HS-27A (cell line): ENCODE measurements at places on chromosomes 6 and 20.

DNA sequence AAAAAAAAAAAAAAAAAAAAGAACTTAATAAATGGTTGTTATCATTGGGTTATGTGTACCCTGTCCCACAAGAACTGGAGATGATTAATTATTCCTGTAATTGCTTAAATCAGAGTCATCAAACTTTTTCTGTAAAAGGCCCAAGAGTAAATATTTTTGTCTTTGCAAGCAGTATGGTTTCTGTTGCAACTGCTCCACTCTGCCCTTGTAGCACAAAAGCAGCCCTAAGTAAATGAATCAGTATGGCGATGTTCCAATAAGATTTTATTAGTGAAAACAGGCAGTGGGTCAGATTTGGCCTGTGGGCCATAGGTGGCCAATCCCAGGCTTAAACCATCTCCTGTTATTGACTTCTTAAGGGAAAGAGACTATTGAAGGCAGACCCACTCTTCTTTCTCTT is 252.7 kb downstream of the TSHZ2 start:
- no peak for DNase-seq

GRCh38 chr6:11262242-11262641 is 29.8 kb upstream of the NEDD9 start:
- DNase-seq: no peak

DNA sequence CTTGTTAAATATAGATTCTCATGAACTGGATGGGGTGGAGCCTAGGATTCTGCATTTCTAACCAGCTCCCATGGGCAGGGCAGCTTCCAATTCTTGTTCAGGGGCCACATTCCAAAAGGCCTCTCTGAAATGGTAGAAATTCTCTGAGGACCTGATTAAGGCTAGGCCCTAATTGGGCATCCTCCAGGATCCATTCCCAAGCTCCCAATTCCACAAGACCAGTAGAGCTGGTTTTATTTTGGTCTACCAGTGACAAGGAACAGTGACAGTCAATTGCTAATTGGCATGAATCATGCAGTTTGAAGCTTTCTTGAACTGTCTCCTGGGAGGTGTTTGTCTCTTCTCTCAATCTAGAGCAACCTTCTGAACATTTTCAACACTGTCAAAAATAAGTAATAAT is 3.0 kb downstream of the THBD start:
- DNase-seq: no peak

DNA sequence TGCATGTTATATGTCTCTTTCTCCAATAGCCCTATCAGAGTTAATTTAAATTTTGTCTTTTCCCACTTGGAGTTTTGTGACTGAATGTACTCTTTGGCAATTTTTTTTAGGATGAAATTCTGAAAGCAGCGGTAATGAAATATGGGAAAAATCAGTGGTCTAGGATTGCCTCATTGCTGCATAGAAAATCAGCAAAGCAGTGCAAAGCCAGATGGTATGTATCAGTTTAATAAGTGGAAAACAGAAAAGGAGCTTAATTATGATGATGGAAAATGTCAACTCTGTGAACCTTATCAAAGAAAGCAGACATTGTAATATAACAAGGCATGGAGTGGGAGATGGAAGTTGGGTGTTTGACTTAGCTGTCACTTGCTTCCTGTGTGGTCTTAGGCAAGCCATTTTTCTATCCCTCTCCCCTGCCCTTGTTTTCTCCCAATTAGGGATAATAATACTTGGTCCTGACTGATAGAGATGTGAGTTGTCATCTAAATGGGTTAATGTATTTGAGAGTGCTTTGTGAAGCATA is 2.7 kb downstream of the CDC5L start:
- DNase-seq: no peak

DNA sequence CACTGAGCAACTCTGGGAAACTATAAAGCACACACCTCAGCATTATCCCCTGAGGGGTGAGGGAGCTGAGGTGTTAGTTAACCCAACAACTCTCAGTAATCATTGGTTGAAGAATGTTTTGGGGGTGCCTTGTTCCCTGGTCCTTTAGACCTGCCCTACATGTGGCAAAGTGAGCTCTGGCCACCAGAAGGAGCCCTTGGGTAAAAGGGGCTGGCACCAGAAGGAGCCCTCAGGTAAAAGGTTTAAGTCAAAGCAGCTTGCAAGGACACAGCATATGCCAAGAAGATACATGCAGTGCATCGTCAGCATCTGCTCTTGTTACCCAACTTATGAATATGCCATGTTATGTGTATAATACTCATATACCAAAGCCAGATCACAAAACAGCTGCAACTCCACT is 1081.7 kb downstream of the KIF16B start:
- DNase-seq: no peak

DNA sequence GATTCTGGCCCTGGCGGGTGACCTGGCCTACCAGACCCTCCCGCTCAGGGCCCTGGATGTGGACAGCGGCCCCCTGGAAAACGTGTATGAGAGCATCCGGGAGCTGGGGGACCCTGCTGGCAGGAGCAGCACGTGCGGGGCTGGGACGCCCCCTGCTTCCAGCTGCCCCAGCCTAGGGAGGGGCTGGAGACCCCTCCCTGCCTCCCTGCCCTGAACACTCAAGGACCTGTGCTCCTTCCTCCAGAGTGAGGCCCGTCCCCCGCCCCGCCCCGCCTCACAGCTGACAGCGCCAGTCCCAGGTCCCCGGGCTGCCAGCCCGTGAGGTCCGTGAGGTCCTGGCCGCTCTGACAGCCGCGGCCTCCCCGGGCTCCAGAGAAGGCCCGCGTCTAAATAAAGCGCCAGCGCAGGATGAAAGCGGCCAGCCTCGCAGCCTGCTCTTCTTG is 868 bp upstream of the SLC2A4RG start:
- DNase-seq: no peak

DNA sequence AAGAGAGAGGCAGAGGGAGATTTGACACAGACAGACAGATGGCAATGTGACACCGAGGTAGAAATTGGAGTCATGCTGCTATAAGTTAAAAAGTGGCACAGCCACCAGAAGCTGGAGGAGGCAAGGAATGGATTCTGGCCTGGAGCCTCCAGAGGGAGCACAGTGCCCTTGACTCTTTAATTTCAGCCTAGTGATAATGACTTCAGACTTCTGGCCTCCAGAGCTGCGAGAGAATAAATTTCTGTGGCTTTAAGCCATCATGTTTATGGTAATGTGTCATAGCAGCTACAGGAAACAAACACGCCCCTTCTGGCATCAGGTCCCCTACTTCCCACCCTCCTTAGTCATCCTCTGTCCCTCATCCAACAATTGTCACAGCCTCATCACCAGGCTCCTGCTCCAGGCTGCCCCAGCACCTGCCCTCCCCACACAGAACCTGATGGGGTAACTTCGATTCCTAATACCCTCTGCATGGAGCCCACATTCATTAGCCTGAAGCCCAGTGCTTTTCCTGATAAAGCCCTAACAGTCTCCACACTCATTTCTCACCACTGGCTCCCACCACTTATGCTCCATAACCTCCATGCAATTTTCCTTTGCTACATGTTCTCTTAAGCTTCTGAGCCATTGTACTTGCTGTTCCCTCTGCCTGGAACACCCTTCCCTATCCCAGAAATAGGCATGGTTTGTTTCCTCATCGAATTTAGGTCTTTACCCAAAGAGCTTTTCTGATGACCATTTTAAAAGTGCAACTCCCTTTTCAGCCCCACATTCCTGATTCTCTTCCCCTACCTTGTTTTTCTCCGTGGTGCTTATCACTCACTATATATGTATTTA is 69.7 kb upstream of the TOX2 start:
- peak; percentile 56 for DNase-seq

GRCh38 chr6:129481706-129482105 is 228.3 kb downstream of the ARHGAP18 start:
- DNase-seq: no peak

GRCh38 chr6:149962461-149963211 is 1.1 kb upstream of the ULBP1 start:
- DNase-seq: no peak

DNA sequence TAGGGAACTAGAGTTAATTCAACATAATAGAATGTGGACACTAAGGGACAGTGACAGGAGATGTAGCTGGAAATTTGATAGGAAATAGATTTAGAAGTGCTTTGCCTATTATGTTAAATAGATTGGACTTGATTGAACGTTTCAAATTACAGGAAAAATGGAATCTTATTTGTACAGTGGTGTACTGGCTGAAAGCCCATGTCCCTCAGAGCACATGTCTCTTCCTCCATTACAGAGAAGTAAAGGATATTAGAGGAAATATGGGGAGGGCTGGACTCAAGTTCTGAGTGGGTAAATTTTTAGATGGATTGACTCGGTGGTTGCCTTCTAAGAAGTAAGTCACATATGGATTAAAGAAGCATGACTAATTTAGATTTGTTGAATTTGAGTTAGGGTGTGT is 11.4 kb downstream of the PKIB start:
- no peak for DNase-seq

- DNase-seq: no peak
Measured at GRCh38 chr6:126072834-126073233, 86.5 kb downstream of the TRMT11 start.

DNA sequence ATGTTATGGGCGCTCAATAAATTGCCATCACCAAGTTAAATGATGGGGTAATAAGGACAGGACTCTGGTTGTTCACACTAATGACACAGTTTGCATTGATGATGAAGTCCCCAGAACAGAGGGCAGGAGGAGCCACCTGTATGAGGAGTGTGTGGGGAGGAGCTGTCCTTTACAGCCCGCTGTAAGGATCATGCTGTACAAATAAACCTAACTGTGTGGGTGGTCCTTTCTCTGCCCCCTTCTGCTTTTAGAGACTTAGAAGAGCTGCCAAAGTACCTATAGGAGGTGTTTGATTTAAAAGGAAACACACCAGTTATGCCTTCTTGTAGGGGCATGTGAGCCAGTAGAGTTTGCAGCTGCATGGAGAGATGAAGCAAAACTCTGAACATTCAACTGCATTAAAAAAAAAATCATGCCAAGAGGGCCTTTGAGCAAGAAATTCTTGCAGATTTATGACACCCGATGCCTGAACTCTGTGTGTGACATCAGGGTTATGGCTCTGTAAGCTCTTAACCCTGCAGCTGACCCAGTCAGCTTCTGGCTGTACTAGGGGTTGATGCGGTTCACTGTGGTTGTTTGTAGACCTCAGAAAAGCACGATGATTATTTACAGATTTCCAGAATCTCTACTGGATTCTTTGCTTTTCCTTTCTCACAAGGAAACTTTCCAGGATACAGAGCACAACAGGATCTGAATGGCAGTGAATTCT is 67.4 kb downstream of the UST start:
- no peak for DNase-seq

- no peak for DNase-seq
Measured at GRCh38 chr6:39178804-39179203, 50.5 kb downstream of the KCNK5 start.

- DNase-seq: no peak
Measured at GRCh38 chr6:70834520-70834919, 122.3 kb downstream of the B3GAT2 start.

GRCh38 chr6:28565823-28566526 is 40.3 kb downstream of the GPX5 start:
- DNase-seq: no peak

- no peak for DNase-seq
Measured at GRCh38 chr6:159762681-159763293, 942 bp downstream of the ACAT2 start.

GRCh38 chr6:110547266-110547964 is 71.0 kb upstream of the SLC22A16 start:
- DNase-seq: peak; percentile 59

GRCh38 chr6:112833581-112834131 is 486.5 kb downstream of the RFPL4B start:
- DNase-seq: no peak

GRCh38 chr20:16574656-16575355 is 1.6 kb upstream of the KIF16B start:
- DNase-seq: no peak

GRCh38 chr6:93859971-93860370 is 440.6 kb upstream of the EPHA7 start:
- DNase-seq: no peak

- no peak for DNase-seq
Measured at GRCh38 chr6:167696296-167696695, 130.4 kb upstream of the AFDN start.

DNA sequence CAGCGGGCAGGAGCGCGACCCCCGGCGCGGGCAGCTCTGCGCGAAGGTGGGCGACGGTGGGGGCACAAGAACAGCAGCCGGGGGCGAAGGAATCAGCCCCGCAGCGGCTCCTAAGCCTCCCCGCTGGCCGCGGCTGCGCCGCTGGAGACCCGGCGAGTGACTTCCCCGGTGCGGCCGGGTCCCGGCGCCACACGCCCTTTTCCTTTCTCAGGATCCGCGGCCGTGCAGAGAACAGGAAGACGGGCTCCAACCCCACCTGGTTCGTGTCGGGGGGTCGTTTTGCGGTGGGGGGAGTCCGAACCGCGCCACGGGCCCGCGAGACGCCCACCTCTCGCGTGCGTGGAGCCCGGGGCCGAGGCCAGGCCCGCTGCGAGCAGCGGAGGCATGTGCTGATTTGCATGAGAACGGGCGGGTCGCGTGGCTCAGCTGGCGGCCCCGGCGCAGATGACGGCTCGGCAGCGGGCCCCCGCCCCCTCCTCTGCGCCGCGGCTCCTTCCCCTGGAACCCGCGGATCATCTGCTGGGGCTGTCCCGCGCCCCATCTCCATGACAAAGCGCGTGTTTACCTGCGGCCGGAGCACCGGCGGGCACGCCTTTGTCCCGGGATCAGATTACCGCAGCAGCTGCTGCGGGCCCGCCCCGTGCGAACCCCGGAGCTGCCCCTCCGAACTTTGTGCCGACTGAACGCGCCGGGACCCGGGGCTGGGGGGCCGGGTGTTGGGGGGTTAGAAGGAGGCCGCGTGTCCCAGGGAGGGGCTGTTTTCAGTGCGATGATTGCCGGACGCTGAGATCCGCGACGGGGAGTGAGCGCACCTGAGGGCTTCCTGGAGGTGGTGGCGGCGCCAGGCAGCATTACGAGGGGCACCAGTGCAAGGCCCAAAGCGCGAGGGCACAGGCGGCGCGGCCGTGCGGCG is 4.9 kb upstream of the DLL1 start:
- DNase-seq: no peak

GRCh38 chr6:25341203-25341552 is 62.0 kb downstream of the CARMIL1 start:
- DNase-seq: no peak

DNA sequence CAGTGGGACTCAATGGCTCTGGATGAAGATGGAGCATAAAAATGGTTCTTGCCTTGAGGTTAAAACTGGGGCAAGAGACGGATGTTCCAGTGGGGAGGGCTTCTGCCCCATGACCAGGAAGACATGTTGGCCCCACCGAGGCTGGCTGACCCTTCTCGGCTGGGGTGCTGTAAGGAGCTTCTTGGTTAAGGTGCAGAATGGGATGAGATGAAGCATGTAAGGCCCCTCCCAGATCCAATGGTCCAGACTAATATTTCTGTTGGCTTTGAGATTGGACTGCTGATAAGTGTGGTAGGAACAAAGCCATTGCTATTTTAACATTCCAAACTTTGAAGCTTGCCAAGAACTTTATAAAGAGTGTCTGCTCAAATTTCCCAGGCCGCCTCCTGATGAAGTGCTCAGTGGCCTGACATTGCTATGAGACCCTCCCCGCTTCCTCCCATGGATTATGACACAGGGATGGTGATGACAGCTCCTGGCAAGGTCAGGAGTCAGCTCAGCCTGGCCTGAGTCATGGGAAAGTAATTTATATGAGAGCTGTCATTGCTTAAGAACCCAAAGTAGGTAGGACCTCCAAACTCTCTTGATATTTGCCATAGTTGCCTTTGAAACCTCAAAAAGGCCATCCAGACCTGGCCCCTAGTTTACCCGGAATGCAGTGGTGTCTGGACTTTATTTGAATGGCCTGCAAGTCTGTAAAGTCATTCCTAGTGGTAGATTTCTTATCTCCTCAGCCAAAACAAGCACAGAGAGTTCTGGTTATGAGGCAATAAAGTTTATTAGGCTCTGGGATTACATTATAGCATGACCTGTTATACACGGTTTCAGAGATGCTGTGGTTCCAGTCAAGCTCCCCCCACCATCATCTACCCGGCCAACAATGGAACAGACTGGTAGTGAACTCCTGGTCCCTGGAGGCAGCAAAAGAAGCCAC is 55.2 kb downstream of the TGM2 start:
- peak; percentile 100 for DNase-seq
